ACHN (cell line): ENCODE measurements at places on chromosomes 16 and 17.

GRCh38 chr17:10992106-10992880 is 154.4 kb upstream of the PIRT start:
- no peak for DNase-seq

DNA sequence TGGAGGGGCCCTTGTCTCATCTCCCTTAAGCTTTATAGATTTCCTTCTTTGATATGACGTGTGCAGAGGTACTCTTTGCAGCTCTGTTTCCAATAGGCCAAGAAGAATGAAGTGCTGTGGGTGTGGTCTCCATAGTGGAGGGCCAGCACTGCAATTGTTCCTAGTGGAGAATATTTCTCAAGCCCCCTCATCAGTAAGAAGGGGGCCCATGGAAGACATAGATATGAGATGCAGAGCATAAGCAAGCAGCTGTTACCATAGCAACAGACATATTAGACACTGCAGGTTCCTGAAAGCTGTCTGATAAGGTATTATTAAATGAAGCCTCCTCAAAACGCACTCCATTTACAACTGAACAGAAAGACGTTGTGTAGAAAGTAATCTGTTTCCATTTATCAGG is 240.7 kb downstream of the ZFHX3 start:
- DNase-seq, result no peak

- no peak for DNase-seq
These were observed 18.4 kb downstream of the PLCG2 start for GRCh38 chr16:81797443-81797842.

GRCh38 chr16:46972429-46973206 is 856 bp downstream of the DNAJA2 start:
- DNase-seq, result peak; percentile 37

DNA sequence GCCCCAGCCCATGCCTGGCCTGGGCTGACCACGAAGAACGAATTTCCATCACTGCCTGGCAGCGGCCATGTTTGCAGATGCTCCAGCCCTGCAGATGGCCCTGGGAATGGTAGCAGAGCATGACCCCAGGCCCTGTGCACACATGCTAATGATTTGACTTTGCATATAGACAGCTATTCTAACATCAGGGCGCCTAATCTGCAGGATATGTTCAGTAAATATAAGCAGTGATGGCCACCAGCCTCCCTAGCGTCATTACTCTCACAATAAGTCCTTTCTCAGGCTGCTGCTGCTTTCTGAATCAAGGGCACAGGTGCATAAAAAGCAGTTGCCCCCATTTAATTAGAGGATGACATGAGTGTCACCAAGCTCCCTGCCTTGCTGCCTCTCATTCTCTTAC is 24.2 kb downstream of the DNAH9 start:
- DNase-seq, result no peak

- DNase-seq, result no peak
These were observed 56.6 kb downstream of the ESRP2 start for GRCh38 chr16:68179196-68179795.

DNA sequence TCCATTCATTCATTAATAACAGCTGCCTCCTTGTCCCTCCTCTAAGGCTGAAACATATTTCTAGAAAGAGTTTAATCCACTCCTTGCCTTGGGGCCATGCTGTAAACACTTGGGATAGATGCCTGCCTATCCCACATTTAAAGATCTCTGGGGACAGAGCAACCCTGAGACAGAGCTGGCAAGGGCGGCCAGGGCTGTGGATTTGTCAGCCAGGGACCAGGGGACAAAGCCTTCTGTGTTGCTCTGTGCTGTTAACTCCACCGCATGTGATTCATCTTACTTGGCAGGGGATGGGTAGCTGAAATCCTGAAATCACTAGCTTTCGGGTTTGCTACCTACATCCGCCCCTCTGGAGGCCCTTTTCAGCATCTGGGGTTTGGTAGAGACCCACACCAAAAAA is 392.9 kb downstream of the SLC39A11 start:
- no peak for DNase-seq

- peak; percentile 76 for DNase-seq
These were observed 1.0 kb downstream of the VEZF1 start for GRCh38 chr17:57986841-57987580.

DNA sequence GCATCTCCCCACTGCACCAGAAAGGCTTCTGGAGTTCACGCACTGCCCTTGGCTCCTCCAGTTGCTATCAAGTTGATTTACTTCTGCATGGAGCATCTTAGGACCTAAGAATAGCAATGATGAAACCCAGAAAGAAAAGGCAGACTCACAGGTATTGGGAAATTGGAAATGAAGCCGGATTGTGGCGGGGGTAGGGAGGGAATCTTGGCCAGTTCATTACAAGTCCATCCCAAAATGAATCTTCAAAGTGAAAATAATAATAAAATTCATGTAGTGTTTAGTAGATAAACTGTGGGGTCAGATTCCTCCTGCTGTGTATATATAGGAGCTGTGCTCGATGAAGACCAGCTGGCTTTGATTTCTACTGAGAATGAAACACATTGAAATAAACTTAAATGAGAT is 33.7 kb downstream of the TEKT3 start:
- no peak for DNase-seq

GRCh38 chr17:64505340-64506200 is 519 bp downstream of the DDX5 start:
- DNase-seq, result peak; percentile 87

DNA sequence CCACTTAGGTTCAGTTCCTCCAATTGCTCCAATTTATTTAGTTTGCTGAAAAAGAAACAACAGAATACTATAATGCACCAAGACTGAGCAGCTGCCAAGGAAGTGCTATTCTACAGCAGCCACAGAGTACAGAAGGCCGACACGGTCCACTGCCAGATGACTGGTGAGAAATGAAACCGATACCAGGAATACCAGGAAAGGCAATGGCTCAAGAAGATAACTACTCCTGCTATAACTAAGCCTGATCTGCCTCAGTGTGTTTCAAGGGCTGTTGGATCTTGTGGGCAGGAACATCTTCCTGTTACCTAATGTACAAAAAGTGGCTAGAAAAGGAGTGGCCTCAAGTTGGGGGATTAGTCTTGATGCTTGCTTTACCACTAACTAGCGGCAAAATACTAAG is 32.8 kb downstream of the MARVELD3 start:
- peak; percentile 82 for DNase-seq

DNA sequence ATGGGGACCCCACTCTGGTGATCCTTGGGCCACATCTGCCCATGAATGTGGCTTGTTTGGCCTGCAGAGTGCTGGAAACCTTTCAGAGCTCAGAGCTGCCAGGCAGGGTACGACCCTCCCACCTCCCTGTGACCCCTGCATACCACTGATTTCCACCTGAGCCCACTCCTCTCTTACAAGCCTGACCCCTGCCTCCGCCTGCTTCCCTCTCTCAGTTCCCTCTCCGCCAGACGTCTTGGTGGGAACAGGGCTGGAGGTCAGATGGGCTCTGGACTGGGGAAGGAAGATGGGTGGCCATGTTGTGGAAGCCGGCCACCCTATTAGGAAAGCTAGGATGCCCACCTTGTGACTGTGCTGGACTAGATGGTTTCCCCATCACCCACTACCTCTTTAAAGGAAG is 185.1 kb downstream of the KATNIP start:
- DNase-seq, result no peak

DNA sequence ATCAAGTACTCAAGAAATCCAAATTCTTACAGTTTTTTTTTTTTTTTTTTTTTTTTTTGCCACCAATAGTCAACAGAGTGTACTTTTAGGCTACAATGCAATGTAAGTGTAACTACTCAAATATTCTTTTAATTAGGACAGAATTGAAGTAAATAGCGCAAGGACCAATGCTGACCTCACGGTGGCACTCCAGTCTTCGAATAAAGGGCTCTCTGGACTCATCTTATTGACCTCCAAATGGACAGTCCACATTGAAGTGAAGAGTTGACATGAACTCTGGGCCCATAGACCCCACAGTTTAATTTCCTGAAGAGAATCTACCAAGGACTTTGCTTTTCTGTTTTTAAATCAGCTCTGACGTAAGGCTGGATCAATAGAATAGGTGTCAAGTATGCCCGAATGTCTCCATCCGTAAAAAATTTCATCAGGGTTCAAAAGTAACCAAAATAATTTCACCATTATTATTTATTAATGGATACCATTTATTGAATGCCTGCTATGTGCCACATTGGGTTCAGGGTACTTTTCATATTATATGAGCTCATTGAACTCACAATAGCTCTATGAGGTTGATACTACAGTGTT is 7.3 kb upstream of the DDX52 start:
- DNase-seq, result peak; percentile 73

- DNase-seq, result no peak
These were observed 24.6 kb upstream of the TNRC6C start for GRCh38 chr17:77933777-77934398.

DNA sequence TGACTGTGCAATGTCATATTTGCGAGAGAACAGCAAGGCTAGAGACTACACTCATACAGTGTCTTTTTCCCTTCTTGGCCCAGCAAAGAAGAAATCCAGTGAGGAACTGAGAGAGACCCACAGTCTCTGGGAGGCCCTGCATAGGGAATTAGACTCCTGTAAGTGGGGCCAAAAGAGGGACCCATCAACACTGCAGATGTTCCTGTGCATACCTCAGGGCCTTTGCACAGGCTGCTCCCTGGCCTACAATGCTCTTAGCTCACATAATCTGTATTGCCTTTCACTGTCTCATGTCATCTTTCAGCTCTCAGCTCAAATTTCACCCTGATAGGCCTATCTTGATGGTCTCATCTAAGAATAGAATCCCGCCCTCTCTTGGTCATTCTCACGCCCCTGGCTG is 9.2 kb downstream of the SYCE1L start:
- DNase-seq, result no peak

DNA sequence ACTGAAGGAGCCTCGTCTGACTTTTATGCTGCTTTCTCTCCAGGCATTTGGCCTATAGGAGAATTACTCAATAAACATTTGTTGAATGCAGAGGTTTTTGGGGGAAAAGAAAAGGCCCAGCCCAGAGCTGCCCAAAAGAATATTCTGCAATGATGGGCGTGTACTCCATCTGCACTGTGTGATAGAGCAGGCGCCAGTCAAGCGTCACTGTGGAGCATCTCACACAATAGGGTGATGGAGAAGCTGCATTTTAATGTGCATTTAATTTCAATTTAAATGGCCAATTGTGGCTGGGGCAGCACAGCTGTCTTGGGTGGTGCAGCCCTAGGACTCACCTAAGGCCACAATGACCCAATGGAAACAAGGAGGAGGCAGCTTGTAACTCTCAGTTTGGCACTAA is 20.6 kb downstream of the GLYR1 start:
- no peak for DNase-seq

DNA sequence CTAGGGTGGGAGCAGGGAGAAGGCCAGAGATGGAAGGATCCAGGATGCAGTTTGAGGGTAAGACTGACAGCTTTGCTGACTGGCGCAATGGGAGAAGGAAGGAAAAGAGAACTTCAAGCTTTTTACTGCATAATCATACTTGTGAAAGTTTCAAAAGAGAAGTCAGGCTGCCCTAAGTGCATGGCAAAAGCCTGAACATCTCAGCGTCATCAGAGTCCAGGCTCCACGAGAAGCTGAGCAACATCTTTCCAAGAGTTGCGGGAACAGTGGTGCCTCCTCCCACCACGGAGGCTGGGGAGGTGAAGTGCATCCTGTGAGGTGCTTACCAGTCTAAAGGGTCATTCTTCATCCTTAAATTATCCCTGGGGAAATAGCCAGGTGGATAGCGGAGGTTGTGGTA is 26.9 kb upstream of the SLC38A8 start:
- DNase-seq, result no peak

GRCh38 chr17:2400877-2401425 is at the start of gene MNT:
Gene MNT, minus strand, starts transcription at chr17:2401060. Its CDS starts 348 bp downstream, at chr17:2400712.
- DNase-seq, result peak; percentile 95

DNA sequence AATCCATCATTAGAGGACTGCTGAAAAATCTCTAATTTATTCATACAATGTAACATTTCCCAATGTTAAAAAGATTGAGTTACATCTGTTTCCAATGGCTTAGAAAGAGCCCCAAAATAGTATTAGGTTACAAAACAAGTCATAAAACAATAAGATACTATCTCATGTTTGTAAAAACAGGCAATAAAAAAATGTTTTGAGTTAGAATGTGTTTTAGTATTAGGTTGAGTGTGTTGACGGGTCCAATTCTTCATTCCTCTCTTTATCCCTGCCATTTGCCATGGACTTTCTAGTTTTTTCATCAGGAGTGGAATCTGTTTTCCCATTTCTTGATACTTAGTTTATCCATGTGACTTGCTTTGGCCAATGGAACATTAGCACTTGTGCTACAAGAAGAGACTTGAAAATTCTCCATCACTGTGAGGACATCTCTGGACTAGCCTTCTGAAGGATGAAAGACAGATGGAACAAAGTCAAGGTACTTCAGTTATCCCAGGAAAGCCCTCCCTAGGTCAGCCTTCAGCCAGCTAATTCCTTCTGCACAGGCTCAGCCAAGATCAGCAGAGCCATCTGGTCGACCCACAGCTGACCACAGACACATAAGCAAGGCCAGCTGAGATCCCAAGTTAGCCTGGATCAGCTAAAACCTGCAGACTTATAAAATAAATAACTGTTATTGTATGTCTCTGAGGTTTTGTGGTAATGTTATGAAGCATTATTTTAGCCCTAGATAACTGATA is 83.3 kb downstream of the HS3ST3A1 start:
- no peak for DNase-seq

DNA sequence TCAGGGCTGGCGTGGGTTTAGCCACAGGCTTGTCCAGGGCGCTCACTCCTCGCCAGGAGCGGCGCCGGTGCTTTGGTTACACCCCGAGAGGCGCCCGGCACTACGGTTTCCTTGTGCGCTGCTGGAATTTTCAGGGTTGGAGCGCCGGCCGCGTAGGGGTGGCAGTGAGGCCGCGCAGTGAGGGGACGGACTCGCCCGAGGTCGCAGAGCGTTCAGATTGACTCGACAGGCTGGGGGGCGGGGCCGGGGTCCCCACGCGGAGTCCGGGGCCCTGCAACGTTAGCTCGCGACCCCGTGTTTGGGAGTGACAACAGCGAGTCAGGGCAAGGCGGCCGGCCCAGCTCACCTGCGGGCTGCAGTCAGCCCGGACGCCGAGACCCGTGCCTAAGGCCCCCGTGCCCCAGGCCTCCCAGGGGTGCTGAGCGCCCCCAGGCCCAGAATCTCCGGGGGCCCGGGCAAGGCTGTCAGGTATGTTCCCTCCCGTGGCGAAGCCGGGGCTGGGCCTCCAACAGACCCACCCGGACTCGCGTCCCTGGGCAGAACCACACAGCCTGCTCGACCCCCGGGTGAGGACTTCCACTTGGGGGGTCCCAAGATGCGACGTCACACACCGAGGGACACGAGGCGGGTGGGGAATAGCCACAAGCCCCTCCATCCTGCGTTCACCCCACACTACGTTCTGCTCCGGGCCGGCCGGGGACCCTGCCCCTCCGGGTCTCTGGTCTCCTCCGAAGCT is 1.3 kb upstream of the ACTG1 start:
- peak; percentile 80 for DNase-seq

DNA sequence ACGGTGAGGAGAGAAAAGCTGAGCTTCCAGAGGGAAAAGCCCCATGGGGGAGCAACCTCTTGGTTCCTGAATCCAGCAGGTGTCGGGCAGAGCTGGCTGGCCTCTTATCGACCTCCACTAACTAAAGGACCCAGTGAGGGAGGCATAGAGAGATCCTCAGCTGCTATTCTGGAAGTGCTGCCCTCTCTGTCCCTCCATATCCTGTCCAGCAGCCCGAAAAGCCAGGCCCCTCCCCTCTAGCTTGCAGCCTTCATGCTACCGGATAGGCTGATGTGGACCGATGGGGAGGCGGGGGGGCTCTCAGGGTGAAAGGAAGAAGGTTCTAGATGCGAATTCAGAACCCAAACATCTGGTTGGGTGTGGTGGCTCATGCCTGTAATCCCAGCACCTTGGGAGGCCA is 24.9 kb downstream of the MXRA7 start:
- DNase-seq, result no peak
